ENCODE measurements at places on chromosomes 1 and 21. TPM values are rescaled to one million over a fixed set of nuclear protein-coding genes. Genes with fewer than 3 reads are reported as not detected.

GRCh38 chr1:41399145-41399795 is 38.0 kb downstream of the FOXO6 start:
- no peak for DNase-seq

DNA sequence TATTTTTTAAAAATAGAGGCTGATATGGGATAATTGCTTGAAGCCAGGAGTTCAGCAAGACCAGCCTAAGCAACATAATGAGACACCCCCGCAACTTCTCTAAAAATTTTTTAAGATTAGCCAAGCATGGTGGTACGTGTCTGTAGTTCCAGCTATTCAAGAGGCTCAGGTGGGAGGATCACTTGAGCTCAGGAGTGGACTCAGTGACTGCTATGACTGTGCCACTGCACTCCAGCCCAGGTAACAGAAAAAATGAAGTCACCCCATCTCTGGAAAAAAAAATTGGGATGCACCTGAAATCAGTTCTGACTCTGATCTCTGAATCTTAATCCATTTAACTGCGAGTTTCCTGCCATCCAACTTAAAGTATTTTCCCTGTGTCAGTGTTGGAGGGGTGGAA is 124.2 kb downstream of the MRPS6 start:
- DNase-seq, result no peak

DNA sequence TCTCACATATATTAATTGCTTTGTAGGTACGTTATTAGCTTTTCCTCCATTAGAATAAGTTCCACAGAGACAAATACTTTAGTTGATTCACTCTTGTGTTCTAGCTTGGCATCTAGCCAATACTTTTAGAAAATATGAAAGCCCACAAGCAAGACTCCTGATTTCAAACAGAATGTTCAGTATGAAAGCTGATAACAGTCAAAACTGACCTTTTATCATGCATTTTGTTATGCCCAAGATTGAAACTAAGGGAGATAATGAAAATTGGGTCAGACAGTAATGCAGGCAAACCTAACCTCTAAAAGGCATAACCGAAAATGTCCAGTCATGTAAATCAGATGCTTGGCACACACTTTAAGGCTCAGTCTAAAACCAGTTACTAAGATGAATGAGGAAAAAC is 61.7 kb downstream of the ERICH3 start:
- DNase-seq, result no peak

DNA sequence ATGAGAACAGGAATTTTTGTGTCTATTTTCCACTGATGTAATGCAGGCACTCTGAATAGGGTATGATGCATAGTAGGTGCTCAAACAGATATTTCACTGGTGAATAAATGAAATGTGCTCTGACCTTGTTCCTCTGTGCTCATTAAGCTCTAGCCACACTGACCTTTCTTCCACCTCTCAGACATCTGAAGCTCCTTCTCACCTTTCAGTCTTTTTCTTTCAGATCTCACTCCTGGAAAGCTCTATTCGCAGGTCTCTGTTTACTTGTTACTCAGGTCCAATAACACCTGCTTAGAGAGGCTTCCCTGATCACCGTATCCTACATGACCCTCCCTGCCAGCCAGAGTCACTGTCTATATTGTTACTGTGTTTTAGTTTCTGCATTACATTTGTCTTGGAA is 59.2 kb upstream of the IVNS1ABP start:
- DNase-seq, result no peak

DNA sequence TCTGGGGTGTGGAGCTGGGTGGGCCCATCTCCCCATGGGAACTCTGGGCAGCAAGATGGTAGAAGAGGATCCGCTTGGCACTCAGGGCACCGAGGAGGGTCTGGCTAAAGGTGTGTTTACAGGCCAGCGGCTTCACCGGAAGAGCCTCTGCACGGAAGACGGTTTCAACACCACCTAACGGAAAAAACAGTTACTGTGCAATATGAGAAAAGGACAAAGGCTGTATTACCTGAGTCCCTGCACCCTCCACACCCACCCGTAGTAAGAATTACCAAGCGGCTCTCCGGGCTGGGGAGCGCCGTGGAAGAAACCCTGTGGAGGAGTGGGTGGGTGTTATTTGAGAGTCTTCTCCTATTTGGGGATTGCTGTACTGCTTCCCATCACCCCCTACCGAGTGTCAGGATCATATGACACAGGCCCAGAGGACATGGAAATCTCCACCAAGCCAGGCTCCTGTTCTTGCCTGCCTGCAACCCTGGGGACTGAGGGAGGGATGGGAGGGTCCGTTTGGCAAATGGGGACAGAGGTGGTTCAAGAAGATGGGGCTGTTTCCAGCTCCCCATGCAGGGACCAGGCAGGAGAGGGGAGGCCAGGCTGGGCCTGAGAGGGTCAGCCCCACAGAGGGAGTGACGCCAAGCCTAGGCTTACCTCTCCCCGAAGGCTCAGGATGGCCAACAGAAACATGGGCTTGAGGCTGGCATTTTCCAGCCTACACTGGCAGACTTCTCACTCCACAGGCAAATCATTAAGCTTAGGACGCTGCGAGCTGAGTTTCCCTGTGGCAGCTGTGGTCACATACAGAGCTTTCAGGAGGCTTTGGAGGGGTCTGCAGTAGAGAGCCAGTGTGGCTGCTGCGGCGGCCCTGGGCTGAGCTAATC is 203.5 kb upstream of the TMEM51 start:
- DNase-seq, result no peak

DNA sequence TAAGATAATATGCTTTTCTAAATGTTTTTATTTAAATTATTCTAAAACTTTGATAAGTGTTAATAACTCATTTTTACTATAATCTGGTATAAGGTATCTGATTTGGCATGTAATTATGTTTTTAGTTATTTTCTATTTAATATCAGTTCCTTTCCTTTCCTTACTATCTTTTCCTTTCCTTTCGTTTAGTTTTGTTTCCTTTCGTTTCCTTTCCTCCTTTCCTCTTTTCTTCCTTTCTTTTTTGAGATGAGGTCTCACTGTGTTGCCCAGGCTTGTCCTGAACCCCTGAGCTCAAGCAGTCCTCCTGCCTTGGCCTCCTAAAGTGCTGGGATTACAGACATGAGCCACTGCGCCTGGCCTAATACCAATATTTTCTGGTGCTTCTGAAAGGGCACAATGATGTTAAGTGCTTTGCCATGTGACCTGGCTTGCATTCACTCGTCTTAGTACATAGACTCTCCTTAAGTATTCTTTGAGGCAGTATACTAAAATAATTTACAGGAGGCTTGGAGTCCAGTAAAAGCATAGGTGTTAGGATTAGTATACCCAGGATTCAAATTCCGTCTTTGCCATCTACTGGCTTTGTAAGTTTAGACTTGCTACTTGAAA is 18.7 kb downstream of the MIER1 start:
- DNase-seq, result no peak

- DNase-seq, result no peak
Observed at GRCh38 chr1:109850194-109850593, 60.5 kb upstream of the CSF1 start.

DNA sequence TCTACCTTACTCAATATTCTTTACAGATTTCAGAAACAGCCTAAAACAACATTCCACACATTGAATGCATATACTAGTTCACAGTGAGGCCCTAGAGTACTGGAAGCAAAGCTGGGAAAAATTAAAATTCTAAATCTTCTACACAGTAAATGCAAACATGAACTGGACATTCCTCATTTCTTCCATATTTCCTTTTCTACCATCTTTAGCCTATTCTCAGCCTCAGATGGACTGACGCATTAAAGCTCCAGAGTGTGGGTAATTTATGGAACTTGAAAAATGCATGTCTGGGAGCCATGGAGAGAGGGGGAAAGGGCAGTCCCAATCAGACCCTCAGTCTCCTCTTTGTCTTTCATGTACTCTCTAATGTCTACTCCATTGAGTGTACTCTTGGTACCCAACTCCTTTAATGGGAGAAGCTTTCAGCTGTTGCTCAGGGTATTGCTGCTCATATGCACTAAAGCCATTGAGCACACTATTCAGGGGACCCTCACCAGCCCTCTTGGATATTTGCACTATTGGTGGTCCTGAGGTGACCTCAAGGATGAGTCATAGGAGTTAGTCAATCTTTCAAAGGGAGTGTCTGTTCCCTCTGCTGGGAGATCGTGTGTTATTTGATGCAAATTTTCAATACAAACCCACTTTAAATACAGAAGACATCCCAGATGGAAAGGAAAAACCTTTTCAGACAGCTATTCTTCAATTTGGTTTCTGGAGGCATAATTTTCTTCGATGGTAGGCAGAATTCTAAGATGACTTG is 83.3 kb upstream of the KCNJ15 start:
- DNase-seq, result no peak

DNA sequence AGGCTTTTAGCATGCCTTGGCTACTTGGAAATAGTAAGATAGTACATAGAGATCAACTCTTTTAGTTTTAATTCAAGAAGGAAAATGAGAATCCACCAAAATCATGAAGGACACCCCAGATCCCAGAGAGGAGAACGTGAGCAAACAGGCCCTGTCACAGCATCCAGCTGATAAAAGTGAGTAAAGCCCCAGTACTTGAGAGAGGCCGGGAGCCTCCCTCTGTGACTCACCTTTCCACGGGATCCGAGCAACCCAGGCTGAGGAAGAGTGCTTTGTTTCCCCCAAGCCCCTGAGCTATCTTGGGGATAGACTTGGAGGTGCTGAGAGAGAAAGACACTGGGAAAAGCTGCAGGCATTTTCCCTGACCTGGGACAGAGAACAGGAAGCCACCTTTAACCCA is 238.6 kb downstream of the DUSP10 start:
- no peak for DNase-seq

- DNase-seq, result no peak
Observed at GRCh38 chr1:19949016-19949415, 25.6 kb upstream of the PLA2G2E start.

DNA sequence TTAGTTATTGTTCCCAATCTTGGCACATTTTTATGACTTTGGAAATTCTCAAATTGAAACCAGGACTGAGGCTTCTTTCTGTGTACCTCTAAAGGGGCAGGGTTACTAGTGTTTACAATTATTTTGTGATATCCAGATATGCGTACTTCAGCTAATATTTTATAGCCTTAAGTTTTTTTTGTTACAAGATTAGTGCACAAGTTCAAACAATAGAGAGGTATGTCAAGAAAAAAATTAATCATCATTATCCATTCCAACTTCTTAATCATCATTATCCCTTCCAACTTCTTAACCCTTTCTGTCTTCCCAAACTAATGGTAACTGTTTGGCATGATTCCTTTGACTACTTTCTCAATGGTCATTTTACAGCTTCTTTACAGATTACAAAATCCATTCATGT is 272.9 kb upstream of the C1orf105 start:
- no peak for DNase-seq

GRCh38 chr21:41879190-41879998 is at the start of gene PRDM15:
Gene PRDM15 (minus strand): TSS chr21:41879344. CDS start chr21:41860363, 18,981 bp downstream.
- peak; percentile 87 for DNase-seq

- DNase-seq, result no peak
Observed at GRCh38 chr21:44762221-44763049, 39.2 kb downstream of the UBE2G2 start.

DNA sequence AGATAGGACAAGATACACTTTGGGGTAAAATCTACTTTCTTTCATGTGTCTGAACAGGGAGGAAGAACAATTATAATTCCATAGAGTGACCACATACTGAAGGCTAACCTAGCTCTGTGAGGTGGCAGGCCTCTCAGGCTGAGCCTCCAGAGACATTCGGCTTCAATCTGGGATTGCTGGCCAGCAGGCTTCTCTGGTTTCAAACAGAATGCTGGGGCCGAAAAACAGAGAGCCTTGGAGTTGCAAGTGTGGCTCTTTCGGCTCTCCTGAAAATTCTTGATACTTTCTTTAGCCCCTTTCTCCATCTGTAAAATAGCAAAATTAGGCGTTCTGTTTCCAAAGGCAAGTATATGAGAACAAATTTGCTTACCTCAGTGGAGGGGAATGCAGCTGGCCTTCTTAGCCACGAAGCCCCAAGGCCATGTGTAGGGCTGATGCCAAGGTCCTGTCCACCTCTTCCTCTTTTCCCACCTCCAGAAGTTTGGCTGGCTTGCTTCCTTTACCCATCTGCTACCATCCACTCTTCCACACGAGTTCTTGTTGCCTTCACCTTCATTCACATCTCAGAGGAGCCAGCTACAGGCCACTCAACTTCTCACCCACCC is 30.0 kb upstream of the UBE2U start:
- DNase-seq, result no peak

DNA sequence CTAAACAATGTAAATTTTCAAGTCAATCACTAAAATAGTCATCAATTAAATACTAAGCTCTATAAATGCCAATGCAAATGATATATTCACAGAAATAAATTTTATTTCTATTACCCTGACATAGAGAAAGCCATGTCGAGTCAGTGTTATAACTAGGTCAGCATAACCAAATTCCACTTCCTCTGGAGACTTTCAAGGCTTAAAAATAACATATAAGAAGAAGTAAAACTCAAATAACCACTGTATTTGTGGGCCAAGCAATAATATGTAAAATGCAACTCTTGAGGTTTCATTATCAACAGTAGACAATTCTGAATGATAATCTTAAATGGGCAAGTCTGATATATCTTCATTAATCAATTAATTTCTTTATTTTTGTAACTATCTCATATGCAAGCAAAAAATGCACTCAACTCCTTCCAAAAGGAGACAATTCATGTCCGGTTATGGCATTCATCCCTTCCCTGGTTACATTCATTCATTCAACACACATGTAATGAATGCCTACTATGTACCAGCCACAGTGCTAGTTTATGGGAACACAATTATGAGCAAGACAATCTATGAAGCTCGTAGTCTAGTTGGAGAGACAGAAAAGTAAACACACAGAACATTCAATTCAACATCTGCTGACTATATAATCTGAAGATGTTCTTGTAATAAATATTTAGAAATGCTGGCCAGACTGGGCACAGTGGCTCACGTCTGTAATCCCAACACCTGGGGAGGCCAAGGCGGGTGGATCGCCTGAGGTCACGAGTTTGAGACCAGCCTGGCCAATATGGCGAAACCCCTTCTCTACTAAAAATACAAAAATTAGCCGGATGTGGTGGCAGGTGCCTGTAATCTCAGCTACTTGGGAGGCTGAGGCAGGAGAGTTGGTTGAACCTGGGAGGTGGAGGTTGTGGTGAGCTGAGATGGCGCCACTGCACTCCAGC is 37.1 kb upstream of the CAP1 start:
- no peak for DNase-seq

- no peak for DNase-seq
Observed at GRCh38 chr21:14690886-14691285, 144.8 kb upstream of the SAMSN1 start.

Gene ANKRD13C
- 33.2 TPM for total RNA-seq

Gene OR2T11
- total RNA-seq, result not detected

Gene PIK3R3
- total RNA-seq, result 3.3 TPM

Gene HFM1
- total RNA-seq, result 0.29 TPM

Gene ATP1A4
- total RNA-seq, result not detected

Gene CSDE1
- 410 TPM for total RNA-seq
